ENCODE measurements at places on chromosomes 1 and 21.

DNA sequence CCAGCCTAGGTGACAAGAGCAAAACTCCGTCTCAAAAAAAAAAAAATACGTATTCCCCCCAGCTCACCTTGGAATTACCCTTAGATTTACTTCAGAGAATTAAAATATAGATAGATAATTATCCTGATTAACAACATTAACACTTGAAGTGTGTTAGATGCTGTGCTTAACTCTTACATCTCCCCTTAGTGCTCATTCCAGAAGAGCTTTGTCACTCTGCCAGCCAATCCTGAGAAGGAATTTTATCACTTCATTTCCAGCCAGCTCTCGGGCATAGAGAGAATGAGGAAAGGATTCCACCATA, 1.6 kb upstream of the SHC1 start:
- DNase-seq: no peak

DNA sequence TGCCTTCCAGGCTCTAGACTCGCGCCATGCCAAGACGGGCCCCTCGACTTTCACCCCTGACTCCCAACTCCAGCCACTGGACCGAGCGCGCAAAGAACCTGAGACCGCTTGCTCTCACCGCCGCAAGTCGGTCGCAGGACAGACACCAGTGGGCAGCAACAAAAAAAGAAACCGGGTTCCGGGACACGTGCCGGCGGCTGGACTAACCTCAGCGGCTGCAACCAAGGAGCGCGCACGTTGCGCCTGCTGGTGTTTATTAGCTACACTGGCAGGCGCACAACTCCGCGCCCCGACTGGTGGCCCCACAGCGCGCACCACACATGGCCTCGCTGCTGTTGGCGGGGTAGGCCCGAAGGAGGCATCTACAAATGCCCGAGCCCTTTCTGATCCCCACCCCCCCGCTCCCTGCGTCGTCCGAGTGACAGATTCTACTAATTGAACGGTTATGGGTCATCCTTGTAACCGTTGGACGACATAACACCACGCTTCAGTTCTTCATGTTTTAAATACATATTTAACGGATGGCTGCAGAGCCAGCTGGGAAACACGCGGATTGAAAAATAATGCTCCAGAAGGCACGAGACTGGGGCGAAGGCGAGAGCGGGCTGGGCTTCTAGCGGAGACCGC, 2.0 kb upstream of the OLIG2 start:
- no peak for DNase-seq

DNA sequence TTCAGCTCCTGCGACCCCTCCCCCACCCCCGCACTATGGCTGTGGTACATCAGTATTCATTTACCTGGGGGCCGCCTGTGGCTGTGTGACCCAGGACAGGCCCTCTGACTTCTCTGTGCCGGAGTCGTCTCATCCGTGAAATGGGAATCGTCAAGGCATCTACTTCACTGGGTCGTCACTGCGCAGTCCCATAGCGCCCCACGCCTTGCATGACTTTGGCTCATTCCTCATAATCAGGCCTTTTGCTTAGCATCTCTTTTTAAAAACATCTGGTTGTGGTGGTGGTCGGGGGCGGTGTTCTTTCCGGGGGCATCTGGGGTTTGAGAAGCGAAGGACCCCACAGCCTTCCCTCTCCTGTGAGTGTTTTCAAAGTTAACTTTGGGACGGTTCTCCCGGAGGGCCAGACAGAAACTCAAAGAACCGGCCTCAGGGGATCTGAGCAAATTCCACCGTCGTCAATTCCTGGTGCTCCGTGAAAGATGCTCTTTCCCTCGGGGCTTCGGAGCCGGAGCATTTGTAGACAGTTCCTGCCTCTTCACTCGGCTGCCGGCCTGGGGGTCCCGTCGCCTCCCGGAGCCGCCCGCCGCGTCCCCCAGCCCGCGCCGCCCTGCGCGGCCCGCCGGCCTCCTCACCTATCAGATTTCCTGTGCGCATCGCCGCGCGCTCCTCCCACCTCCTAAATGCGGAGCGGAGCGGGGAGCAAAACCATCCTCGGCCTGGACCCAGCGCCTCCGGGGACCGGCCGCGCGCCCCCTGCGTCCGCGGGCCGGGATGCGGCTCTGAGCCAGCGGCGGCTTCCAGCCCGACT, at the start of gene B3GALT5:
Gene B3GALT5, plus strand, starts transcription at position 708 of the 808 bp plus-strand sequence. CDS start 47,620 bp downstream, outside the sequence.
- DNase-seq: peak; percentile 81

DNA sequence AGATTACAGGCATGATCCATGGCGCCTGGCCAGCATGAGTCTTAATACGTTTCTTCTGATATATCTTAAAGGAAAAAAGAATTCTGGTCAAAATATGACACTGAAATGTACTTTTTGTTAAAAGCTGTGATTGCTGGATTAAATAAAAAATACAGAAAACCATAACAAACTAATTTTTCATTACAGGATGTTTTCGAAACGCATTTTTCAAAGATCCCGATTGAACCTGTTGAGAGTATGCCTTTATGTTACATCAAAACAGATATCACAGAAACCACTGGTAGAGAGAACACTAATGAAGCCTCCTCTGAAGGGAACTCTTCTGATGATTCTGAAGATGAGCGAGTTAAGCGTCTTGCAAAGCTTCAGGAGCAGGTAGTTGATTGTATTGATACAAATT, 30.2 kb downstream of the BRDT start:
- DNase-seq: no peak

DNA sequence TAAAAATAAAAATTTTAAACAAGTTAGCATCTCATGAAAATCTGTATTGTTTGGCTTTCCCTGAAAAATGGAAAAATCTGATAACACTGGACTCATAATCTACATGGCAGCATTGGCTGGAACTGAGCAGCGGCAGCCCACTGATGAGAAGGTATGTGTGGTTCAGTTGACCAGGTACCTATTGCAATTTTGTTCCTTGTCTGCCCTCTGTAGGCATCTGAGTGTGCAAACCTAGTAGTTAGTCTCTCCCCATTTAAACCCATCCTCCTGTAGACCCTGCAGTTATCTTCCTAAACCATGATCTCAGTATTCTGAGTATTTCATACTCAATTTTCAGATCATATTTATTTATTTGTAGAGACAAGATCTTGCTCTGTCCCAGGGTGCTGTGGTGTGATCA, 59.4 kb upstream of the SERBP1 start:
- peak; percentile 20 for DNase-seq

GRCh38 chr1:55718758-55719671, 503.9 kb upstream of the USP24 start:
- DNase-seq: peak; percentile 90

DNA sequence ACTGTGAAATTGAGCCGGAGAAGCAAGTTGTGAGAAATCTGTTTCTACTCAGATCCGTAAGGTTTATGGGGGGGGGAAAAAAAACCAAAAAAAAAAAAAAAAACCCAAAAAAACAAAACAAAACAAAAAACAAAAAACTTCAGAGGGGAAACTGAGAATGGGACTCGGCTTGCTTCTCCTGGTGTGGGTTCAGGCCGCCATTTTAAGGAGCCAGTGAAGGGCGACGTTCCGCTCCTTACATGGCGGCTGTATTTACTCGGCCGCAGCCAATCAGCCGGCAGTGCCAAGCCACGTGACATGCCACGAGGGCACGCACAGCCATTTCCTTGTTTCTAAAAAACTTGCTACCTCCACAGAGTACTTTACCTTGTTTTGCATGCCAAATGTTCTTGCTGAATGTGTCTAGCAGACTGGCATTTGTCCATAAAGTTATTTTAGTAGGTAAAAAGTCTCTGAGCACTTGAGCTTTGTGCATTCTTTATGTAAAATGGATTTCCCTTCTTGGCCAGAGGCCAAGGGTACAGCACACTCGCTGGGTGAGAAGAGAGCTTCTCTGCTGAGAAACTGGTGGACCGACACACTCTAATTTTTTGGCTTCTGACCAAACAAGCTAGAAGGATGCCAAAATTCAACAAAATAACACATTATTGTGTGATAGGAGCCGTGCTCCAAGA, 101.8 kb downstream of the NFIA start:
- DNase-seq: no peak

- DNase-seq: peak; percentile 58
Measured at GRCh38 chr1:100463791-100464424, 74.0 kb upstream of the GPR88 start.

GRCh38 chr1:174841747-174842146, 158.0 kb upstream of the CACYBP start:
- DNase-seq: no peak

DNA sequence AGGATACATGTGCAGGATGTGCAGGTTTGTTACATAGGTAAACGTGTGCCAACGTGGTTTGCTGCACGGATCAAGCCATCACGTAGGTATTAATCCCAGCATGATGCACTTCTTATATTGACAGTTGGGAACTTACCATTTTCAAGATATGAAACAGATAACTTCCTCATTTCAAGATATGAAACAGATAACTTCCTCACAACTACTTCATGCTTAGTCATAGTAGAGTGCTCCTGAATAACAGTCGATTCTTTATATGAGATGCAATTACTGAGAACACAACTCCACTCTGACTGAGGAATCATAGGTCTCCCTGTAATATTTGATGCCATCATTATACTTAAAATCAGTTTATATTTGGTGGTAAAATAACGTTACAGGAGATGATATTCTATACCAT, 1124.3 kb downstream of the AMY1C start:
- DNase-seq: no peak

- no peak for DNase-seq
Measured at GRCh38 chr1:168763031-168763430, 34.0 kb upstream of the DPT start.

- DNase-seq: no peak
Measured at GRCh38 chr1:168671782-168672181, 57.2 kb downstream of the DPT start.

DNA sequence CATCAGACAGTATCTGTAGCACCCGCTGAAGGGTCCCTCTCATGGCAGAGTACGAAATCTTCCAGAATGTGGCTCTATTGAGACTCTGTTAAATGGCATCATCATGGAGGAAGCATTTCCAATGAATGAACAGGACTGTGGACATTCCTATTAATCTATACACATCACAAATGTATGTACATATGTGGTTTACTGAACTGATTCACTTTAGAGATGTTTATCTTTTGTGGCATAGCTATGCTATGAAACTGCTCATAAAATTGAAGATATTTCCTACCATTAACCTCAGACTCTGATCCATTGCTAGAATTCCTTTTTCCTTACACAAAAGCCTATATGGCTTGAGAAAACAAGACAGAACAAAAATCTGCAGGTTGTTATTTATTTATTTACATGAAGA, 259.6 kb upstream of the RRP15 start:
- DNase-seq: no peak

DNA sequence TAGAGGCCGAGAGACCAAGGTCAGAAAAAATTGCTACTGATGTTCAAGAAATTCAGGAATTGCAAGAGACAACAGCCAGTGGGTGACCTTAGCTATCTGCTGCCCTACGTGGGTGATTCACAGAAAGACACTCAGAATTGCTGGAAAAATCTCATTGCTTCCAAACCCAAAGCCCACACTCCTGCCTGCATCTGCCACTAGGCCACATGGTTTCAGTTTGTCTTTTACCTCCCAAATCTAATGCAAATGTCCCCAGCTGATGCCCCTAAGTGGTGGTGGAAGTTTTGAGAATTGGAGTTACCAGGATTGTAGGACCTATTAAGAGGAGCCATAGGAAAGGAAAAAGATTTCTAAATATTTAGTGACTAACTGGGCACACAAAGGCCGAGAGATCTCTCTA, 341.5 kb upstream of the CHRM3 start:
- DNase-seq: no peak

GRCh38 chr1:22210176-22210575, 67.3 kb upstream of the WNT4 start:
- no peak for DNase-seq

- no peak for DNase-seq
Measured at GRCh38 chr1:44294588-44295007, 60.5 kb downstream of the ERI3 start.

- no peak for DNase-seq
Measured at GRCh38 chr1:234361102-234361603, 12.1 kb upstream of the COA6 start.

- DNase-seq: no peak
Measured at GRCh38 chr1:180563026-180563827, 4.5 kb downstream of the OVAAL start.

DNA sequence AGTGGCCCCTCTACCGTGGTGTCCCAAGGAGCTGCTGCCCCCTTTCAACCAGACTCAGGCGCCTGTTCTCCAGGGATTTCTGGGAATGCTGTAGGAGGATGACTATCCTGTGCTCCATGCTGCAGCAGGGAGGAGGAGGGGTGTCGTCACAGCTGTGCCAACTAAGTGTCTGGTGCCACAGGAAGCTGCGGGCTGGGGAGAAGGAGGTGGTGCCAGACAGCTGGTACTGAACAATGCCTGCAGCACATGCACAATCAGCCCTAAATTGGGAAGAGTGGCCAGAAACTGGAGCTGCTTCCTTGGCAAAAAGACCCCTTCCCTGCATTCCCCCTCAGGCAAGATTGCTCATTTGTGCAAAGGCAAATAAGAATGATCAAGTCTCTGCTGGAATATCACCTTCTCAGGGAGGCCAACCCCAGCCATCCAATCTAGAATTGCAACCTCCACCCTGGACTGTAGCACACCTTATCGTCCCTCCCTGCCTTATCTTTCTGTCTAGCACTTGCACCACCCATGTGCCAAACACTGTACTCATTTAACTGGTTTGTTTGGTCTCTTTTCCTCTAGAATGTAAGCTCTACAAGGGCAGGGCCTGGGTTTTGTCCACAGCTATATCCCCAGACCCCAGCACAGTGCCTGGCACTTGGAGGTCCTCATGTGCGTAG, 33.3 kb downstream of the LAMB3 start:
- DNase-seq: no peak

GRCh38 chr1:85137660-85138059, 63.2 kb downstream of the SYDE2 start:
- DNase-seq: no peak

- no peak for DNase-seq
Measured at GRCh38 chr1:159779403-159779851, 1.3 kb upstream of the DUSP23 start.

- DNase-seq: no peak
Measured at GRCh38 chr21:42071146-42071737, at the start of gene UMODL1. Gene UMODL1 (plus strand): TSS chr21:42071317. CDS start chr21:42071317, 0 bp downstream.

GRCh38 chr1:26863685-26864077, 732 bp downstream of the SFN start:
- DNase-seq: no peak

DNA sequence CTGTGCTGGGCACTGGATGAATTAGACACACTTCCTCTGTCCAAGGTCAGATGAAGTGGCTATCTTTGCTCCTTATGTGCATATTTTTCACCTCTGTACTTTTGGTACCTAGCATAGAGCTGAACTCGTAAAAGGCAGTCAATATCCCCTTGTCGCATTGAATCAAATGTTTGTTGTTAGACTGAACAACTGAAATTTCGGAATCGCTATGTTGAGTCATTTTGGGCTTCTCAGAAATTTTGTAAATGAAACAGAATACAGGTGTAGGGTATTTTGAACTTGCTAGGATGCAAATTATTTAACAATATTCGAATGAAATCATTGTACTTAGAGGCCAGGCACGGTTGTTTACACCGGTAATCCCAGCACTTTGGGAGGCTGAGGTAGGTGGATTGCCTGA, 48.0 kb downstream of the PDE4B start:
- no peak for DNase-seq

DNA sequence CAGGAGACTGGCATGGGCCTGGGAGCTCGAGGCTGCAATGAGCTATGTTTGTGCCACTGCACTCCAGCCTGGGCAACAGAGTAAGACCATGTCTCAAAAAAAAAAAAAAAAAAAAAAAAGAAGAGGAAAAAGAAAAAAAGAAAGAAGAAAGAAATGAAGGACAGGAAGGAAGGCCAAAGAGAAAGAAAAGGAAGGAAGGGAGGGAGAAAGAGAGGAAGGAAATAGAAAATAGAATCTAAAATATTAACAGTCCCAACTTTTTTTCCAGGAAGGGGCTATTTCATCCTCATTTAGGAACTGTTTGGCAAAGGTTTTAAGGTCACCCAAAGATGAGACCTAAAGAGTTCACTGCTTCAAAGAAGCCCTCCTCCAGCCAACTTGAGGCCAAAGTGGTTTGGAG, 2.5 kb downstream of the MUL1 start:
- DNase-seq: no peak
